HS-5 (cell line): ENCODE measurements at places on chromosomes 3 and 15.

DNA sequence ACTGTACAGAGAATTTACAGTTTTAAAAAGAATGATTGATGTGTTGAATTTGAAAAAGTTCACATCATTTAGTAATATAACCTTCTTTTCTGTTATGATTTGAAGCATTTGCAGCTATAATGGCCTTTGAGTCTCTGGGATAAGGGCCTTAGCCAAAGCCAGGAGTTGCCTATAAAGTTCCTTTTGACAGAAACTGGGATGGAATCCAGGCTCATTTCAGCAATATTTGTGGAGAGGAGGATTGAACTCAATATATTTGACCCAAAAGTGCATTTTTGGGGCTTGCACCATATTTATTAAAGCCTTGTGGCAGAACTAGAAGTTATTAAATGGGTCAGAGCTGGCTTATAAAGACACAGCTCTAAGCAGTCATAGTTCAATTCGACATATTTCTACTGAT is 348.7 kb upstream of the EPHA3 start:
- DNase-seq: no peak

GRCh38 chr3:187252311-187252710 is 39.2 kb downstream of the MASP1 start:
- no peak for DNase-seq

- DNase-seq: no peak
Measured at GRCh38 chr15:77821188-77821958, 188.7 kb upstream of the LINGO1 start.

DNA sequence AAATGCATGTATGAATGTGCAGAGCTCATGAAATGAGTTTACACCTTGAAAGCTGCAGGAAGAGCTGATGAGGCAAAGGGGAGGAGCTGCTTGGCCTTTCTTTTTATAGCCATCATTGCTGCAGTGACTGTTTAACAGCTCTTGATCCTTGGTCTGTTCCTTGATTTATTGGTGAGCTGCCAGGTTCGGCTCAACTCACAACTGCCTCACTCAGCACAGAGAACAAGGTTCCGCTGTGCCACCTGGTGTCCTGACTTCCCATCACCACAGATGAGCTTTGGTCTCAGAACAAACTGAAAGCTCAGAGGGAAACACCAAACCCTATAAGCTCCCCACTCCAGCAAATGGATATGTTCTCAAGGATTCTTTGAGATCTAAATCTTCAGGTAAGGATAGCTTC is 626.1 kb downstream of the MAGI1 start:
- DNase-seq: no peak

GRCh38 chr3:86634361-86634760 is 356.6 kb downstream of the VGLL3 start:
- no peak for DNase-seq

- no peak for DNase-seq
Measured at GRCh38 chr15:61449186-61449702, 220.1 kb upstream of the RORA start.

DNA sequence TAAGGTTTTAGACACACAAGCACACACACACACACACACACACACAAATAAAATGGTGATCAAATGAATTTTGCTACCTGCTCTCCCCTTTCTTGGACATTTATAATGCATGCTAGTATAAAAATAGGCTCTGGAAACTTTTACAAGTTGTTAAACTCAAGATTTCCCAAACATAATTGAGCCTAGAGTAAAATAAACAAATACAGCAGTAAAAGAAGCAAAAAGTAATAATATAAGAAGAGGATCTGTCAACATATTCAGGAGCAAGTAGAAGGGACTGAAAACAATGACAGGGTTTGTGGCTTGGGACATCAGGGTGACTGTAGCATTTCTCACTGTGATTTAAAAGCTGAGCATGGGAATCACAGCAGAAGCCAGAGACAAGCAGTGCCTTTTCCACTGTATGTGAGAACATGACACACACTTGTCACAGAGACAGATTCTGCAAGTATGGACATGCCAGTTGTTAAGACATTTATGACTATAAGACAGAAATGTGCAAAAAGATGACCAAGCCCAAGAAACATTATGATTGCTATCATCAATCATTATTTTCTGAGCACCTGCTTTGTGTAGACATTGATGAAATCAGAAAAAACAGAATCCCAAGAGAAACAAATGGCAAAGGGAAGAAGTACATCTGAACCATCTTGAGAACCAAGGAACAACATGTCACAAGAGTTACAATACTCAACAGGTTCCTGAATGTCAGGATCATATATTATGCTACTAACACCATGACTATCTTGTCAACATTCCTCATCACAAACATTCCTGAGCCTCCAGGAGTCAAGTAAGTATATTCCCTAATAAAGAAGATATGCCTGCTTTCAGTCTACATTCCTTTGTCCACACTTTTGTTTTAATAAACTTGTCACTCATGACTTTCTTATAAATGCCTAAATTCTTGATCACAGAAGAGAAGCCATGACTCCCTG is 7.1 kb downstream of the THRB start:
- DNase-seq: no peak

GRCh38 chr3:53195602-53196574 is 34.9 kb downstream of the PRKCD start:
- no peak for DNase-seq

- DNase-seq: no peak
Measured at GRCh38 chr3:159237226-159237625, 435.4 kb downstream of the MFSD1 start.
